CD8-positive, alpha-beta memory T cell (primary cell): ENCODE measurements at places on chromosomes 12 and 14.

- no peak for DNase-seq
Measured at GRCh38 chr14:60309867-60310552, 61.0 kb downstream of the PPM1A start.

- no peak for DNase-seq
Measured at GRCh38 chr12:45310627-45310968, 94.7 kb downstream of the ANO6 start.

GRCh38 chr12:116338064-116338846, 60.8 kb upstream of the MED13L start:
- DNase-seq, result no peak

DNA sequence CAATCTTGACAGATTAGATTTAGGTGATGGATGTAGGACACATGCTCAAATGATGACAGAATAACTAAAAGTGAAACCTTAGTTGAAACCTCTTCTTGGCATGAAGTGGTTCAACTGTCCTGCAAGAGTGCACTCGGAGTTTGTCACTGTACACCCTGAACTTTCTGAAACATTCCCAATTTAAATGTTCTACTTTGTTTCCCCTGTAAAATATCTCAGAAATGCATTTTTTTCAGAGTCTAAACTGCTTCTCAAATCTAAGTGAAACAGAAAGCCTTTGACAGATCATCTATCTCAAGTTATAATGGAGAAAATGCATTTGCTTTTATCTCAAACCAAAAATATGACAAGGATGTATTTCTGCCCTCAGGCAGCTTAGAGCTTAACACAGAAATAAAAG, 66.0 kb downstream of the BHLHE41 start:
- no peak for DNase-seq

DNA sequence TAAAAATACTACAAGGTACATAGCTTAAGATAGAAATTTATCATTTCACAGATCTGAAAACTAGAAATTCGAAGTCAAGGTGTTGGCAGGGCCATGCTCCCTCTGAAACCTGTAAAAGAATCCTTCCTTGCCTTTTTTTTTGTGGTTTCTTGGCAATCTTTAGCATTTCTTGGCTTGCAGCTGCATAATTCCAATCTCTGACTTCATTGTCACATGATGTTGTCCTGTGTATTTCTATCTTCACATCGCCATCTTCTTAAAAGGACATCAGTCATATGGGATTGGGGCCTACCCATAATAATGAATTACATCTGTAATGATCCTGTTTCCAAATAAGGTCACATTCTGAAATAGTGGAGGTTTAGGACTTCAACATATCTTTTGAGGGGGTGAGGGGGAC, 250.4 kb downstream of the TMTC2 start:
- no peak for DNase-seq

DNA sequence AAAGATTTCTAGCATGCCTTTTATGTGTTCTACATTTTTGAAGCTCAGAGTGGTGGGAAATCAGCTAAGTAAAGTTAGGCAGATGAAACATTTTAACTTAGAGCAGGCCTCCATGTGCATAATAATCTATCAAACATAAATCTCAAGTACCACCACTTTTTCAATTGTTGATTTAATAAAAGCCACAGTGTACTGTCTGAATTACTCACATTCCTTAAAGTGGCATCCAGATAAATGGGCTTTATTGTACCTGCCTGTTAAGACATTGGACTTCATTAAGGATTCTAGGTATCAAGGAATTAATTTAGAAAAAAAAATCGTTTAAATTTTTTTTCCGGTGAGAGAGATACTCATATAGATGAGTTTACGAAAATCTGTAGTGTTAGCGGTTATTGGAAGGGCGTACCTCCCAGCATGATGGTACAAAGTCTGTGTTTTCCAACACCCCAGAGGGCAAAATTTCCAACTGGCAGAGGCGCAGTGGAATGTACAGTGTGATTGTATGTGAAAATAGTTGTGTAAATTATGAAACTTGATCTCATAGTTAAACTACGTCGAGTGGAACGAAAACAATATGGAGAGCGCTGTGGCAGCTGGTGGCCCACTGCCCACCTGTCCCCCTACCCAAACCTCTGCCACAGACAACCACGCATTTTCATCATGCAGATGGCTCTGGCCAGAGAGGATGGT, 25.0 kb downstream of the ELK3 start:
- DNase-seq, result no peak

GRCh38 chr12:1429980-1430379, 164.4 kb downstream of the FBXL14 start:
- DNase-seq, result no peak

- no peak for DNase-seq
Measured at GRCh38 chr14:104545151-104545941, 34.2 kb upstream of the C14orf180 start.

DNA sequence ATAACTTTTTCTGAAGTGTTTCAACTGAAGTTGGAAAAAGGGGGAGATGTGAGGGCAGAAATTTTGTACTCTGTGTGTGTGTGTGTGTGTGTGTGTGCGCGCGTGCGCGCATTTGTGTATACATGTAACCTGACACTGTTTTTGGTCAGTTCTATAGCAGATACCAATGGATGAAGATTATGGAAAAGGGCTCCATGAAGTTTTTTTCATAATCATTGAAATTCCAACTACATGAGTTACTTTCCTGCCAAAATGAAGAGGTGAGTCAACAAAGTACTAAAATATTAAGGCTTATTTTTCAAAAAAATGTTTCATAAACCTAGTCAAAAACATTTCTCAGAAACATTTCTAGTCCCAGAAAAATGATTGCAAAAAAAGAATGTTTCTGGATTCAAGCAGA, 25.7 kb upstream of the CERS5 start:
- no peak for DNase-seq
